Ovary (tissue), 10 donors: ENCODE measurements at places on chromosomes 16 and 17. TPM values are rescaled to one million over a fixed set of nuclear protein-coding genes. Genes with fewer than 3 reads are reported as not detected.

DNA sequence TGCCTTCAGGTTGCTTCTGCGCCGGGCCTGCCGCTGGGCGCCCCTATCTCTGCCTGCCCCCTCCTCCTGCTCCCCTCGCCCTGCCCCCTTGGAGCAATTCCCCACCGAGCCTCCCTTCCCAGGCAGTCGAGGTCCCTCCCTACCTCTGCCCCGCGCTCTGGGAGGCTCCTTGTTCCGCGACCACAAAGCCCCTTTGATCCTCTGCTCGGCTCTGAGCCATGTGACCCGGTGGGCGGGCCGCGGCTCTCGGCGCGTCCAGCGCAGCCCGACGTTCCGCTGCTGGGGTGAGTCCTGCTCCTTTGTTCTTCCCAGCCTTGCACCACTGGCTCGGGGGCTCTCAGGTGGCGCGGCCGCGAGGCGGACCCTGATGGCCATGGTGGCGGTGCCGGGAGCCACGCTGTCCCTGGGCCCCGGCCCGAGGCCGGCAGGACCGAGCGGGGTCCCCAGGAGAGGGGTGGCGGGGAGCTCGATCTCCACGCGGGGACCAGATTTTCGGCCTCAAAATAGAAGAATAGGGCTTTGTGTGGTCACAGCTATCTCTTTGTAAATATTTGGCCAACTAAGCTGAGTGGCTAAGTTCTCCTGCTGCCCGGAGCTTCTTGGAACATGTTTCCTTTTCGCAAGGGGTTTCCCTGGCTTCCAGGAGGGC, 310.6 kb downstream of the SEC14L1 start:
- no peaks in the 10 kb centered on the region for H3K36me3 ChIP-seq
- H3K4me1 ChIP-seq, result peaks cover 19% of the 10 kb centered on the region
- peak; percentile 78 for DNase-seq

DNA sequence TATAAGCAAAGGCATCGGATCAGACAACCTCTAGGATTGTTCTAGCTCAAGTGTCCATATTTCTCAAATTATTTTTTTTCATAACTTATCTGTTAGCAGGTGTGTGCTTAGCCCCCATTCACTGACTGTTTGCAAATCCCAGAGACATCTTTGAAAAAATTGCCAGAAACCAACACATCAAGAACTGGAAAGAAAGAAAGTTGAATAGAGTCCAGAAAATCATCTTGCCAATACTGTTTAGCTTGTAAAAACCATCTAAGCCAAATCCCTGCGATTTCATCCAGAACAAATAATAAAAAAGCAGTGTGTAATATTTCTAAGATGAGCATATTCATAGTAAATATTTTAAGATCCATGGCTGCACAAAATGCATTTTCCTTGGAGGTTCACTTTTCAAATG, 64.5 kb downstream of the WSCD1 start:
- H3K27me3 ChIP-seq, result no peaks in the 10 kb centered on the region
- DNase-seq, result no peak

- H3K4me1 ChIP-seq, result no peaks in the 10 kb centered on the region
- H3K27ac ChIP-seq, result no peak within 1 kb of the TSS
- H3K4me3 ChIP-seq, result peak within 1 kb of the TSS; percentile 25
- no peaks in the 10 kb centered on the region for H3K27me3 ChIP-seq
Observed at GRCh38 chr17:38674749-38675615, at the start of gene EPOP. Gene EPOP (minus strand): TSS chr17:38674957. CDS start chr17:38674495, 462 bp downstream.

GRCh38 chr17:73101031-73101430, 8.5 kb upstream of the SLC39A11 start:
- no peak for DNase-seq
- no peaks in the 10 kb centered on the region for H3K4me1 ChIP-seq
- H3K27ac ChIP-seq, result no peak overlapping the region
- no peaks in the 10 kb centered on the region for H3K36me3 ChIP-seq
- H3K4me3 ChIP-seq, result no peak overlapping the region

GRCh38 chr17:80843741-80844156, 147.9 kb upstream of the CHMP6 start:
- no peaks in the 10 kb centered on the region for H3K27me3 ChIP-seq
- no peak overlapping the region for H3K27ac ChIP-seq
- no peaks in the 10 kb centered on the region for H3K4me1 ChIP-seq
- no peaks in the 10 kb centered on the region for H3K36me3 ChIP-seq

DNA sequence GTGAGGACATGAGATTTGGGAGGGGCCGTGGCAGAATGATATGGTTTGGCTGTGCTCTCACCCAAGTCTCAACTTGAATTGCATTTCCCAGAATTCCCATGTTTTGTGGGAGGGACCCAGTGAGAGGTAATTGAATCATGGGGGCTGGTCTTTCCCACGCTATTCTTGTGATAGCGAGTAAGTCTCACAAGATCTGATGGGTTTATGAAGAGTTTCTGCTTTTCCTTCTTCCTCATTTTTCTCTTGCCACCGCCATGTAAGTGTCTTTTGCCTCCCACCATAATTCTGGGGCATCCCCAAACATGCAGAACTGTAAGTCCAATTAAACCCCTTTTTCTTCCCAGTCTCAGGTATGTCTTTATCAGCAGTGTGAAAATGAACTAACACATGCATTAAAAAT, 40.6 kb downstream of the CCT6B start:
- no peak overlapping the region for H3K4me3 ChIP-seq
- no peaks in the 10 kb centered on the region for H3K27me3 ChIP-seq
- H3K36me3 ChIP-seq, result no peaks in the 10 kb centered on the region
- DNase-seq, result no peak
- no peaks in the 10 kb centered on the region for H3K4me1 ChIP-seq

DNA sequence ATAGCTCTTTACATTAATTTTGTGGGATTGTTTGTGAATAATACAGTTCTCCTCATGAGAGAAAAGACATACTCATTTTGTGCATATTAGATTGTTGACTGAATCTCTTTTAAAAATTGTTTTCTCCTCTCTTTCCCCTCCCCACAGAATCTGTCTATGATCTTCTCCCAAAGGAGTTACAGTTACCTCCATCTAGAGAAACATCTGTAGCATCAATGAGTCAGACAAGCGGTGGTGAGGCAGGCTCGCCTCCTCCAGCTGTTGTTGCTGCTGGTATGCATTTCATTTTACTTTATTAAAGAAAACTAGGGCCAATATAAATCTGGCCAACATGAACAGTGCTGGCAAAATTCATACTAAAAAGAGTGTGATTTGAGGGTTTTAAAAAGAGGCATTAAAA, 60.5 kb downstream of the NFAT5 start:
- no peak for DNase-seq
- no peak overlapping the region for H3K27ac ChIP-seq
- H3K4me3 ChIP-seq, result no peak overlapping the region
- no peaks in the 10 kb centered on the region for H3K27me3 ChIP-seq
- H3K4me1 ChIP-seq, result no peaks in the 10 kb centered on the region

DNA sequence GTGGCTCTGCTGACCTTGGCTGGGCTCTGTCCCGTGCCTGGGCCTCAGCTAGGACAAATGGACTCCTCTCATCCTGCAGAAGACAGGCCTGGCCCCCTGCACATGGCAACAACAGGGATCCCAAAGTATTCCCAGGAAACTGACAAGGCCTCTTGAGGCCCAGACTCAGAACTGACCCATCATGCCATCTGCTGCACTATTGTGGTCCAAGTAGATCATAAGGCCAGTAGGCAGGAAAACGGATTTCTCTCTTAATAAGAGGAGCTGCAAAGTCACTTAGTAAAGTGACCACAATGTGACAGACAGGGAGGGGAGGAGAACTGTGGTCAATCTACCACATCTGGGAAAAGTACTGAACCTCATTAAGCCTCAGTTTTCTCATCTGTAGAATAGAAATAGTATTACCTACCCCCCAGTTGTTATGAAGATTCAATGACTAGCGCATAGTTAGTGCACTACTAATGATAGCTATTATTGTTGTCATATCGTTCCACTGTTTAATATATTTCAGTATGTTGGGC, 62.1 kb upstream of the TNRC6A start:
- H3K4me1 ChIP-seq, result peaks cover 3% of the 10 kb centered on the region
- no peak for DNase-seq
- H3K27ac ChIP-seq, result no peak overlapping the region
- H3K27me3 ChIP-seq, result no peaks in the 10 kb centered on the region
- H3K36me3 ChIP-seq, result no peaks in the 10 kb centered on the region
- no peak overlapping the region for H3K4me3 ChIP-seq

GRCh38 chr17:5893741-5894140, 176.4 kb upstream of the WSCD1 start:
- no peaks in the 10 kb centered on the region for H3K4me1 ChIP-seq
- H3K36me3 ChIP-seq, result no peaks in the 10 kb centered on the region
- H3K27me3 ChIP-seq, result no peaks in the 10 kb centered on the region
- no peak for DNase-seq
- H3K27ac ChIP-seq, result no peak overlapping the region
- H3K4me3 ChIP-seq, result no peak overlapping the region

- no peak overlapping the region for H3K4me3 ChIP-seq
- DNase-seq, result no peak
- no peaks in the 10 kb centered on the region for H3K4me1 ChIP-seq
- no peaks in the 10 kb centered on the region for H3K27me3 ChIP-seq
- no peak overlapping the region for H3K27ac ChIP-seq
- no peaks in the 10 kb centered on the region for H3K36me3 ChIP-seq
Observed at GRCh38 chr16:76241755-76242154, 35.4 kb upstream of the CNTNAP4 start.

The PRR29 gene
- total RNA-seq, result 58.5 TPM

The KRTAP2-1 gene
- total RNA-seq, result not detected

The RNF135 gene
- 19.2 TPM for total RNA-seq
